ENCODE measurements at places on chromosomes 16 and 17.

DNA sequence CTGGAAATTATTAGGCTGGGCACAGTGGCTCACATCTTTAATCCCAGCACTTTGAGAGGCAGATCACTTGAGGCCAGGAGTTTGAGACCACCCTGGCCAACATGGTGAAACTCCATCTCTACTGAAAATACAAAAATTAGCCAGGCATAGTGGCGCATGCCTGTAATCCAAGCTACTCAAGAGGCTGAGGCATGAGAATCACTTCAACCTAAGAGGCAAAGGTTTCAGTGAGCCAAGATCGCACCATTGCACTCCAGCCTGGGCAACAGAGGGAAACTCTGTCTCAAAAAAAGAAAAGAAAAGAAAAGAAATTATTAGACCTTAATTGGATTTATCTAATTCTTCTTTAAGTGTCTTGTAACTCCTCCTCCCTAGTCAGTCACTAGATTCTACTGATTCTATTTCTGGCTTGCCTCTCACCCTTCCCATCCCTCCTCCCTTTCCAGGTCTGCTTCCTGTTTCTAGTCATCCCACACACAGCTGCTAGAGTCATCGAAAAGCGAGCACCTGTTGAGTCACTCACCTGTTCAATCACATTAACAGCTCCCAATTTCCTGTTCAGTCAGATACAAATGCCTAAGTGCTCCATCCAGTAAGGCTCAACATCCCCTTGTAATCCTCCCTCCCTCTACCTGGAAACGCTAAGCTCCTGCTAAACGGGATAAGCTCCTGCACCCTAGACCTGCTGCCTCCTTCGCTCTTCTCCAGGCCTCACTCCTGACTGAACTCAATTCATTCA lies 34.6 kb downstream of the ERN1 start:
- DNase-seq = peak; percentile 71

- DNase-seq = no peak
These were observed 13.6 kb upstream of the TVP23A start for GRCh38 chr16:10831894-10832886.

GRCh38 chr17:44733753-44734152 lies 25.0 kb upstream of the ADAM11 start:
- DNase-seq = peak; percentile 16

- no peak for DNase-seq
These were observed 524.0 kb downstream of the TOX3 start for GRCh38 chr16:52022980-52023379.

DNA sequence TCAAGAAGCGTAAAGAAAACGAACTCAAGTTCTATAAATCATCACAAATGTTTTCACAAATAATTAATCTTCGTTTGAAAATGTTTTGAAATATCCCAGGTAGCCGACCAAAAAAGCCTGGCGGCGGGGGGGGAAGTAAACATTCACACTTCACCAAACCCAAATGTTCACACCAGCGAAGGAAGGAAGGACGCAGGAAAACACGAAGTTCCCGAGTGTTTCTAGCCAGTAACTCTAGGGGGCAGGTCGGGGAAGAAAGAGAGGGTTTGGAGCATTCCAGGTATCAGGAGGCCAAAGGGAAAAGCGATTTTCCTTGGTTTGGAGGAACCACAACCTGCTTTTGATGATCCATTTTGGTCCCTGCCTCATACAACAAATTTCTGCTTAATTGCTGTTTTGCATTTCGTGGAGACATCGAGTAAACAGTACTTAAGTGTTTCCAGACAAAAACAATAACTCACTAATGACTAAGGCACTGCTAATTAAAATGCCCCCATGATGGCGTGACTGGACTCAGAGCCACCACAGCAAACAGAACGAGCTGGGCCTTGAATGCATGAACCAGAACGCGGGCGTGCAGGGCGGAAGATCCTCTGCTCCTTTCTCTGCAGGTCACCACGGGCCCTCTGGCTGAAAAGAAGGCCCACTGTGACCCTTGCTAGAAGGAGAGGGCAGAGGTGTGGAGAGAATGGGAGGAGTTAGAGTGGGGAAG lies 16.6 kb downstream of the ZFHX3 start:
- DNase-seq = no peak

DNA sequence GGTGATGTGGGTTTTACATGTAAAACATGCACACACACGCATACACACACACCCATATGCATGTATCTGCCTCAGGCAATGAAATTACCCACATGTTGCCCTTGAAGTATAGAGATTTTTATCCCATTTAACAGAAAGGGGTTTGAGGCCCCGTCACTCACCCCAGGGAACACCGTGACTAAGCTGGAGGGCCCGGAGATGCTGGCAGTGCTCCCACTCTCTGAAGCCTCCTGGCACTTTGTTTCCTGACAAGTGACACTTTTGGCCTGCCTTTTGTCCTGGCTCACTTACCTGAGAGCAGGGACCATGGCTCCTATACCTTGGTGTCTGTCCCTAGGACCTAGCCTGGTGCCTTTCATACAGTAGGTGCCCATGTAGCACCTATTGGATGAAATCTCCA lies 50.0 kb upstream of the TNRC6C start:
- no peak for DNase-seq

DNA sequence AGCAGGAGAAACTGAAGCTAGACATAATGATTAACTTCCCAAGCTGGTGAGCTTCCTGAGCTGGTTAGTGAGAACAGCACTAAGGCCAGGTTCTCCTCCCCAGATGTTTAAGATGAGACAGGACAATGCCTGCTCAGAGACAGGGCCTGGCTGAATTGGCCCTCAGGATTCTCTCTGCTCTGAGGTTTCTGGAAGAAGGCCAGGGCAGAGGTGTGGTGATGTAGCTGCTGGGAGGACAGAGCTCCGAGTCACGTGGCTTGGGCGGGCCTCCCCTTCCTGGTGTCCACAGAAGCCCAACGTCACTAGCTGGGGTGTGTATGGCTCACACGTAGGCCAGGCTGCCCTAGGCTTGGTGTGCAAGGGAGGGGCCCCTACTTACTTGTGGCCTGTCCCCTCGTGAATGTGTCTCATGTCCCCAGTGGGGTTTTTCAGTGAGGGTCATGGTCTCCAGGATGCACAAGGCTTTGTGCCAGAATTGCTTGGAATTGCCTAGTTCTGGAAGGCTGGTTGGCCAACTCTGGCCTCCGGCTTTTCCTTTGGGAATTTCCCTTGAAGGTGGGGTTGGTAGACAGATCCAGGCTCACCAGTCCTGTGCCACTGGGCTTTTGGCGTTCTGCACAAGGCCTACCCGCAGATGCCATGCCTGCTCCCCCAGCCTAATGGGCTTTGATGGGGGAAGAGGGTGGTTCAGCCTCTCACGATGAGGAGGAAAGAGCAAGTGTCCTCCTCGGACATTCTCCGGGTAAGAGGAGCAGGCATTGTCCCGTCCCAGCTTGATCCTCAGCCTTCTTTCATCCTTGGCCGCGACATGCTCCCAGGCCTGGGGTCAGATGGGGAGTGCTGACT lies 3.4 kb downstream of the NOD2 start:
- peak; percentile 97 for DNase-seq

GRCh38 chr17:10294180-10294579 lies 78.6 kb downstream of the MYH13 start:
- no peak for DNase-seq

Measured in MCF 10A (cell line).